ENCODE measurements at places on chromosomes 2 and 18. TPM values are rescaled to one million over a fixed set of nuclear protein-coding genes. Genes with fewer than 3 reads are reported as not detected.

GRCh38 chr2:179981085-179981484 is 26.0 kb downstream of the CWC22 start:
- DNase-seq = no peak

GRCh38 chr18:11155034-11155759 is 5.8 kb upstream of the PIEZO2 start:
- DNase-seq = no peak

IL36A gene
- total RNA-seq = not detected

- no peak for DNase-seq
Measured at GRCh38 chr2:53210538-53210937, 557.1 kb upstream of the CHAC2 start.

DNA sequence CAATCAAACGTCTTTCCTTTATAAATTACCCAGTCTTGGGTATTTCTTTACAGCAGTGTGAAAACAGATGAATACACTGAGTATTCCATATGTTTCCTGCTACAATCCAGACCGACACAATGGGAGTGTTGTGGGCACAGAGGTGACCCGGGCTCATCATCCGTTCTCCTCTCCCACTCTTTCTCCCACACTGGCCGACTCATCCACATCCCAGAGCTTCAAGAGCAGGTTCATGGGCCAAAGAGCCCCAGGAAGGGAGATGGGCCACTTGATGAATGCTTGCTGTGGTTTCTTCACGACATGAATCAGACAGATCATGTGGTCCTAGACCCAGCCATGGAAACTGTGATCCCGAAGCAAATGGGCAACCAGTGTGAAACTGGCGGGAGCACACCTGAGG is 4.1 kb upstream of the COPS8 start:
- no peak for DNase-seq

DNAJC10 gene
- total RNA-seq = 117 TPM

PLCD4 gene
- total RNA-seq = 6.7 TPM

- no peak for DNase-seq
Measured at GRCh38 chr2:64913357-64913869, 75.8 kb upstream of the SLC1A4 start.

DNA sequence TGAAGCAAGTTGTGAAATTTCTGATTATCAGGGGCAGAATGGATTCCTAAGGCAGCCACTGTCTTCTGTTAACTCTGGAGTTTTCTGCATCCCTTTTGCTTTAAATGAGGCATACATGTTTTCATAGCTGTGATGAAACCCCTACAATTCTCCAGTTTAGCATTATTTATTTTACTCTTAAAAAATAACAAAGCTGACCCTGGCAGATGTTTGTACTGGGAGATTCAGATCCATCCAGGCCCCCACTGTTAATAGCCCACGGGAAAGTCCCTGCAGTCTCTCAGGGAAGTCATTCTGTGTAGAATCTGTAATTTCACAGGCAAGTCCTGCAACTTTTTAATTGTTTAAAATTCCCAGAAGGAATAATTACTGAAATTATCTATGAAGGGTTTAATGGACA is 353 bp upstream of the SULT1C4 start:
- DNase-seq = no peak

IL1B gene
- total RNA-seq = 2.3 TPM

SMPD4 gene
- total RNA-seq = 15.6 TPM

DNA sequence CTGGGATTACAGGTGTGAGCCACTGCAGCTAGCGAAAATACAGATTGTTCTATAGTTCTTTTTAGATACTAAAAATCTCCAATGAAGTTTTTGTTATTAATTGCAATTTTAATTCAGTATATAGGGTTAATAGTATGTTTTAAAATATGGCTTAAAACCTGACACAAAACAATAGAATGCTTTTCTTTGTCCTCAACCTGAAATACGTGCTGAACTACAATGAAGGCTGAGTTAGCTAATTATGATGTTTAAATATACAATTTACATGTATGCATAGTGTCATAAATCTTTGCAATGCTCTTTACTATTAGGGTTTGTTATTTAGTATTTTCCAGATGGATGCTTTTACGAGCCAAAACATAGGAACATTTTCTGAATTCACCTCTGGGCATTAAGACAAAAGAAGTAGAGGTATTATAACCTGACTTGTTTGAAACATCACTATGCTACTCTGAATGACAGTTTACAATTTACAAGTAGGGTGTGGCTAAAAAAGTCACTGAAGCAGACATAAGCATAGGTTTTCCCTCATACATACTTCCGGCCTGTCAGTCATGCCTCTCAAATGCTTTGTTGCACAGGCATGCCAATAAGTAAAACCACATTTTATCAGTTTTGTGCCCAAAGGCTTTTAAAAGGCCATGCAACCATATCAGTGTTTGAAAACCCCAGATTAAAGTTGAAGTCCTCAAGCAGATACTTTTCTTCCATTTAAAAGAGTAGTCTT is 168.3 kb downstream of the OTX1 start:
- DNase-seq = no peak

DNA sequence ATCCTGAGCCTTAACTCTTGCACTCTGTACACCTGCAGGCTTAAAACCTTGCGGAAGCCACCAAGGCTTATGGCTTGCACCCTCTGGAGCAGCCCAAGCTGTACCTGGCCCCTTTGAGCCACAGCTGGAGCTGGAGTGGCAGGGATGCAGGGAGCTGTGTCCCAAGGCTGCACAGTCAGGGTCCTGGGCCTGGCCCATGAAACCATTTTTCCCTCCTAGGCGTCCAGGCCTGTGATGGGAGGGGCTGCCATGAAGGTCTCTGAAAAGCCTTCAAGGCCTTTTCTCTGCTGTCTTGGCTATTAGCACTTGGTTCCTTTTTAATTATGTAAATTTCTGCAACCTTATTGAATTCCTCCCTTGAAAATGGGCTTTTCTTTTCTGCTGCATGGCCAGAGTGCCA is 56.4 kb downstream of the FAM124B start:
- no peak for DNase-seq

DNA sequence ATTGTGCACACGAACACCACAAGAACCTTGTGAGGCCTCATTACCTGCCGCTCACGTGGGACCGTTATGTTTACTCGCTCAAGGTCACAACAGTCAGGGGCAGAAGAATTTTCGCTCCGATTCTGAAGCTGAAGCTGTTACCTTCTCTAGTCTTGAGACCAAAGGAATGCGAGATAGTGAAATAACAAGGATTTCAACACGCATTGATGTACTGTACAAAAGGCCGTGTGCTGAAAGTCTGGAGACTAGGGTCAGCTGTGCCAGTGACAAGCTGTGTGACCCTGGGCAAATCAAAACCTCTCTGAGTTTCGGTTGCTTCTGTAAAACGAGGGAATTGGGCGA is 583 bp downstream of the NEMP2 start:
- no peak for DNase-seq

- DNase-seq = peak; percentile 72
Measured at GRCh38 chr18:22391407-22392345, 26.0 kb downstream of the CTAGE1 start.

SGO2 gene
- total RNA-seq = 18.0 TPM

DNA sequence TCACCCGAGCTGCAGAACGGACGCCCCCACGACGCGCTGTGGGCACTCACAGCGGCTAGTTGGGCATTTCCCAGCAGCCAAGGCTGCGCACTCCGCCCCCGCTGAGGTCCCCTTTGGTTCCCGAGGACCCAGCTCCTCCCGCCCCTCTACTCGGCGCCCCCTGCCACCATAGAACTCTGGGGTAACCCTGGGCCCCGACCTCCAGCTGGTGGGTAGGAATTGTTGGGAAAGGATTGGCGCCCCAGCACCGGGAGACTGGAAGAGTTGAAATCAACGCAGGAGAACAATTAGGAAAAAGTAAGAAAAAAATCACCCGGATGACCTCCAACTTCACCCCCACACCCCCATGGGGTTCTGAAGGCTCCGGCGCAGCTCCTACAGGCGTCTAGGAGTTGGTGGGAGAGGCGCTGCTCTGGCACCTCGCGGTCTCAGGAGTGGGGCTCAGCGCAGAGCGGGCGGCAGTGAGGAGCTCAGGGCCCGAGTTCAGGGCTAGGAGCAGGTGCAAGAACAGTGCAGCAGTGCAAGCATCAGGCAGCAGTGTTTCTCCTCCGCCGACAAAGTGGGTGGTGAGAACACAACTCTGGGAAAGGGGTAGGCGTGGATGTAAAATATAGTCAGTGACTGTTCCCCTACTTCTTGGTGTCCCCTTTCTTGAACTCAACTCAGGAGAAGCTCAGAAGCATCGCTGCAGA is 14.0 kb downstream of the POU3F3 start:
- no peak for DNase-seq

DNA sequence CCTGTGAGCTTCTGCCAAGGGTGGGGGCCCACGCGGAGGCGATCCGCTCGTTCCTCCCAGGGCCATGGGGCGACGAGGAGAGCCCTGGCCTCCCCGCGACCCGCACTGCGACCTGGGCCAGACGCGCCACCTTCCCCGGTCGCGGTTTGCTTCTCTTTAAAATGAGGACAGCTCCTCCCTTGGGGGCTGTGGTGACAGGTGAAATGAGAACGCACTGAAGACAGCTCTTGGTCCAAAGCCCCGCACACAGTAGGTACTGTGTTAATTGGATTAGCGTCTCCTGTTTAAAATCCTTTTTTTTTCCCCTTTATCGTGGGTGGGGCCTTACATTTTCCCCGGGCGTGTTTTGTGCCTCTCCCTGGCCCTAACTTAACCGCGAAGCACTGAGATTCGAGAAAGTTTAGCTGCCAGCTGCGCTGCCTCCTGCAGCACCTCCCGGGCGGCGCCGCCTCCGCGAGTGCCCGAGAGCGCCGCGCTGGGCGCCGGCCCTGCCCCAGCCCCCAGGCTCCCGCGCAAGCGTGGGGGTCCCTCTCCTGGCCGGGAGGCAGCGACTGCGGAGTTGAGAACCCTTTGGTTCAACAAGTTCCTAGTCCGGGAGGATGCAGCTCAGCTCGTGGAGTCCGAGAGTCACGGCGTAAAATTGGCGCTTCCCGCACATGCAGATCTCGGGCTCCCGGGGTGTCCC is 1.1 kb downstream of the HPCAL1 start:
- DNase-seq = no peak

DNA sequence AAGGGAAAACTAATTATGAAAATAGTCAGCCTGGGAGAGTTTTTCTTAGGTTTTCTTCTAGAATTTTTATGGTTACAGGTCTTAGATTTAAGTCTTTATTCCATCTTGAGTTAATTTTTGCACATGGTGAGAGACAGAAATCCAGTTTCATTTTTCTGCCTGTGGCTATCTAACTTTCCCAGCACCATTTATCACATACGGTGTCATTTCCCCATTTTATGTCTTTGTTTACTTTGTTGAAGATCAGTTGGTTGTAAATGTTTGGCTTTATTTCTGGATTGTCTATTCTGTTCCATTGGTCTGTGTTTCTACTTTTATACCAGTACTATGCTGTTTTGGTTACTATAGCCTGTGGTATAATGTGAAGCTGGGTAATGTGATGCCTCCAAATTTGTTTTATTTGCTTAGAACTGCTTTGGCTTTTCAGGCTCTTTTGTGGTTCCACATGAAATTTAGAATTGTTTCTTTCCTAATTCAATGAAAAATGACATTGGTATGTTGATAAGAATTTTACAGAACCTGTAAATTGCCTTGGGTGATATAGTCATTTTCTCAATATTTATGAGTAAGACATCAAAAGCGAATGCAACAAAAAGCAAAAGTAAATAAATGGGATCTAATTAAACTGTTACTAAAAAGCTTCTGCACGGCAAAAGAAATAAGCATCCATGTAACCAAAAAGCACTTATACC is 146.1 kb upstream of the NOL4 start:
- DNase-seq = no peak

- no peak for DNase-seq
Measured at GRCh38 chr2:67851956-67852824, 210.6 kb downstream of the C1D start.

UGT1A1 gene
- 1.9 TPM for total RNA-seq

WIPF1 gene
- total RNA-seq = 43.1 TPM

RAB10 gene
- total RNA-seq = 106 TPM

DNA sequence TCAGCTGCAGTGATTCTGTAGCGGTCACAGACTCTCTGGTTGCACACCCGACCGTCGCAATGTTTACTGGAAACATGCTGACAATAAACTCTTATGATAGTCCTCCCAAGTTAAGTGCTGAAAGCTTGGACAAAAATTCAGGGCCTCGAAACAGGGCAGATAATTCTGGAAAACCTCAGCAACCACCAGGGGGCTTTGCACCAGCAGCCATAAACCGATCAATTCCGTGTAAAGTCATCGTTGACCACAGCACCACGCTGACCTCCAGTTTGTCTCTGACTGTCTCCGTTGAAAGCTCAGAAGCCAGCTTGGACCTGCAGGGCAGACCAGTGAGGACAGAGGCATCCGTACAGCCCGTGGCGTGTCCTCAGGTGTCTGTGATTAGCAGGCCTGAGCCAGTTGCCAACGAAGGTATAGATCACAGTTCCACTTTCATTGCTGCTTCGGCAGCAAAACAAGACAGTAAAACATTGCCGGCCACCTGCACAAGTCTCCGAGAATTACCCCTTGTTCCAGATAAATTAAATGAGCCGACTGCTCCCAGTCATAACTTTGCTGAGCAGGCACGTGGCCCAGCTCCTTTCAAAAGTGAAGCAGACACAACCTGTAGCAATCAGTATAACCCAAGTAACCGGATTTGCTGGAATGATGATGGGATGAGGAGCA is 166.1 kb downstream of the ASXL3 start:
- no peak for DNase-seq

Data from urinary bladder (tissue), 4 donors.